NCI-H526 (cell line): ENCODE measurements at places on chromosomes 2 and 18.

- DNase-seq: no peak
These were observed 313.6 kb upstream of the CDH20 start for GRCh38 chr18:61019338-61020301.

DNA sequence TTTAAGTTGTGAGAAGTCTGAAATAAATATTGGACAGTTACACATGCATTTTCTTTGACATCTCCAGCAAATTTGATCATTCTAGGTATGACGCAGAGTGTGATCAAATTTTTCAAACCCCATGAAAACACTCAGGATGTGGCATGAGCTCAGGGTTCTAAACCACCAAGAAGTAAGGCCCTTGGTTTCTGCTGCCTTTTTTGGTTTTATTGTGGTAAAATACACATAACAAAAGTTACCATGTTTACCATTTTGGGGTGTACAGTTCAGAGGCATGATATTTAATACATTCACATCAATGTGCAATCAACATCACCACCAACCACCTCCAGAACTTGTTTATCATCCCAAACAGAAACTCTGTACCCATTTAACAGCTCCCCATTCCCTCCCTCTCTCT is 64.3 kb upstream of the TTN start:
- DNase-seq: no peak

DNA sequence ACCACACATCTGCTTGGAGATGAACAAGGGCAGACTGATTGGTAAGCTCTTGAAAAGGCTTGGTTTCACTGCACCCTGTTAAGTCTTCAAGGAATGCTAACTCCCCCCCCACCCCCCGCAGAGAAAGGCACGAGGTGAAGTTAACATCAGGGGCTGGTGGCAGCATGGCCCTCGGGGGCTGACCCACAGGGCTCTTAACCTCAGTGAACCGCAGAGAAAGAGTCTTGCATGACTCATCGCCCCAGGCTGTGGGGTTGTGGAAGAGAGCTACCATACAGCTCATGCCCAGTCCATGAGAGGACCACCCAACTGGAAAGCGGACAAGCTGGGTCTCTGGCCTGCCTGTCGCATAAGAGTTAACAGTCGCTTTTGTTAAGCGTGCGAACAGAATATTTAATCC is 10.6 kb upstream of the CEP68 start:
- DNase-seq: no peak

- DNase-seq: no peak
These were observed 881.8 kb downstream of the SLC4A3 start for GRCh38 chr2:220509096-220509757.

DNA sequence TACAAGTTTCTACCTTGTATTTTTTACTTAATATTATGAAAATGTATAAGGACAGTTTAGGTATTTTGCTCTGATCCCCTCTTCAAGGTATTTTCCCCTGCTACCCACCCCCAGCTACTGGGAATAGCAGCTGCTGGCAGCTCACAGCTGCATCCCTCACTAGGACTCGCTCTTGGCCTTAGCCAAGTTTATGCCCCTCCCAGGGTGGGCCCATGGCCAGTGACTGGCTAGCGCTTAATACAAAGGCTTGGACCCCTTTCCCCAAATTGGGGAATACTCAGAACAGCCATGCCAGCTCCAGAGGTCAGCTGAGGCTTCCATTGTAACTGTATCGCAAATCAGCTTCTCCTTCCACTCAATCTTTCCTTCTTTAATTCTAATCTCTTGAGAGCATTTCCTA is 131.3 kb downstream of the GFPT1 start:
- no peak for DNase-seq

GRCh38 chr2:232518844-232519243 is 1.3 kb upstream of the PRSS56 start:
- no peak for DNase-seq
